NCI-H1417 treated with DMSO at 0.1 percent for 48 hours (cell line): ENCODE measurements at places on chromosomes 1 and 21.

GRCh38 chr1:59113876-59114457 lies 182.9 kb upstream of the FGGY start:
- no peak for DNase-seq

DNA sequence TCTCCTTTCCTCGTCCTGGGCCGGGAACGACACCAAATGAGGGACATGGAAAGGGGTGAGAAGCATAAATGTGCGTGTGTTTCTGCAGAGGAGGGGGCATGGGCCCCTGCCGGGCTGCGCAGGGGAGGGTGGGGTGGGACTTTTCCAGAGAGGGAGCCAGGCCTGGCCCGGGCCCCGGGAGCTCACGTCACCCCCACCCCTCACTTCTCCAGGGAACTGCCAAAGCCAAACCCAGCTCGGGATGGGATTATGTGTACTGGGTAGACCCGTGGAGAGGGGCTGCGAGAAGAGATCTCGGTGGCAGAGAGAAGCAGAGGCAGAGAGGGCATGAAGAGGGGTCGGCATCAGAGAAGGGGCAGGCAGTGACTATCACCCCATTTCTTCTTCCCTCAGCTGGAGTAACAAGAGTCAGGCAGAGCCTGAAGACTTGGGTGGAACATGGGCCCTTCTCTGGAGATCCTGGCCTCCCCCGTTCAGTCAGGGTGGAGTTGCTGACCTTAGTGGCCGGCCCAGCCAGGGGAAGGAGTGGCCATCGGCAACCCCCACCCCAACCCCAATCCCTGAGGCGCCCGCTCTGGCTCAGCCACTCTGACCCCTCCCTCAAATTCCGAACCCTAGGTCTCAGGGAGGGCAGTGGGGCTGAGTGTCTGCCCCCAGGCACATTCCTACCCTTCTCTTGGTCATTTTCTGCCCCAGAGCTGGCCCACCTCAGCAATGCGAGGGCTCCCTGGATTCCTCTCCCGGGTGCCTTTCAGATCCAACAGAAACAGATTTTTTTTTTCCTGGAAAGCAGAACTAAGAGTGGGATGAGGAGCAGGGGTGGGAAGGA lies 1.2 kb downstream of the ADAMTSL4 start:
- no peak for DNase-seq

- no peak for DNase-seq
Measured at GRCh38 chr1:208219659-208220282, 24.4 kb downstream of the PLXNA2 start.

DNA sequence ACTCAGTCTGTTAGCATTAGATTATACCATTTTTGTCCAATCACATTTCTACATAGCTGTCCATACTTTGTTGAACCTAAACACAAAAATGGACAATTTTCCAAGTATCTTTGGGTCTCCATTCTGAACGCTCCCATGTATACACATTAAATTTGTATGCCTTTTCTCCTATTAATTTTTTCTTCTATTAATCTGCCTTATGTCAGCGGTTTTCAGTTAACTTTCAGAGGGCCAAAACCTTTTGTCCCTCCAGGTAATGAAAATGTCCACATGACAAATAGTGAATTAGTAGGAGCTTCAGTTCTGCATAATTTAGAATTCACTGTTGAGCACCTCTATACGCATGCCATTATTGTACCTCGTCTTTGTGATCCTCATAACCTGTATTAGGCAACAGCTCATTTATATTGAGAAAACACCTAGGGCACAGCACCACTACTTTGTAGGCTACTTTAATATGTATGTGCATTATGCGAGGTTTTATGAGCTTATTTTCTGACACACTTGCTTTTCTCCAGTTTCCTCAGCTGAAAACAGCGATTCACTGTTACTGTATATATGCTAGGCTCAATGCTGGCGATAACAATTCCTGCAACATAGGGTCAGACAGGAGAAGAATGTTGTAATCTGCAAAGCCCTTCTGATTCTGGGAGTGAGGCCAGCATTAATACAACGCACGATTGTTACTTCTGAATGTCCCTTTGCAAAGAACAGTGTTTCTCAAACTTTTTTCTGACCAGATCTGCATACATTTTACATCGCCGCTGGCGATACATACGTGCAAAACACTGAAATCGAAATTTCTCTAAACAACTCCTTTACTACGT lies 1.1 kb upstream of the ABCD3 start:
- no peak for DNase-seq

DNA sequence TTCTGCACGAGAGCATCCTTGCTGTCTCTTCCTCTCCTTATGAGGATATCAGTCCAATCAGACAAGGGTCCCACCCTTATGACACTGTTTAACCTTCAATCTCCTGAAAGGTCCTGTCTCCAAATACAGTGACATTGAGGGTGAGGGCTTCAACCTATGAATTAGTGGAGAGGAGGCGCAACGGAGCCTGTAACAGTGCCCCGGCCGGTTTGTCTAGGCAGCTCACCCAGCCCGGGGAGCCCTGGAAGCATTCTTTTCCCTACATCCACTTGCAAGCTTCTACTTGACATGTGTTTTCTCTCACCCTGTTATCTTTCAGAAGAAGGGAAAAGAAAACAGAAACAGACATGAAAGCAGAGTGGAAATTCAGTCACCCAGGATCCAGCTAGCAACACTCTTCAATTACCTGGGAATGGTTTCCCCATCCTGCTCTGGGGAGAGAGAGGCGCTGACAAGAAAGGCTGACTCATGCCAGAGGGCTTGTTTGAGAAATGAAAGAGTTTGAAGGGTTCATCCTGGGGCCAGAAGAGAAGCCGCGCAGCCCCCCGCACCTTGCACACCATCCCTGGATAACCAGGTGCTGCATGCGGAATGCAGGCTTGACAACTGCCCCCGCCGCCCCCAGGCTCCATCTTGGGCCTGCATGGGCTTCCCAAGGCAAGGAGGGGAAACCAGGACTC lies 394.9 kb downstream of the NPHP4 start:
- no peak for DNase-seq

- no peak for DNase-seq
Measured at GRCh38 chr1:26861286-26861701, 1.7 kb upstream of the SFN start.

GRCh38 chr21:38486706-38487105 lies 11.6 kb downstream of the ERG start:
- no peak for DNase-seq

DNA sequence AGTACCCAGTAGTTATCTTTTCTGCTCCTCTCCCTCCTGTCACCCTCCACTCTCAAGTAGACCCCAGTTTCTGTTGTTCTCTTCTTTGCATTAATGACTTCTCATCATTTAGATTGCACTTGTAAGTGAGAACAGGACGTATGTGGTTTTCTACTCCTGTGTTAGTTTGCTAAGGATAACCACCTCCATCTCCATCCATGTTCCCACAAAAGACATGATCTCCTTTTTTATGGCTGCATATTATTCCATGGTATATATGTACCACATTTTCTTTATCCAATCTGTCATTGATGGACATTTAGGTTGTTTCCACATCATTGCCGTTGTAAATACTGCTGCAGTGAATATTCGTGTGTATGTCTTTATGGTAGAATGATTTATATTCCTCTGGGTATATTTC lies 1346.5 kb downstream of the MRPL39 start:
- DNase-seq = no peak

- DNase-seq = no peak
Measured at GRCh38 chr1:177137814-177138213, 26.7 kb downstream of the ASTN1 start.

DNA sequence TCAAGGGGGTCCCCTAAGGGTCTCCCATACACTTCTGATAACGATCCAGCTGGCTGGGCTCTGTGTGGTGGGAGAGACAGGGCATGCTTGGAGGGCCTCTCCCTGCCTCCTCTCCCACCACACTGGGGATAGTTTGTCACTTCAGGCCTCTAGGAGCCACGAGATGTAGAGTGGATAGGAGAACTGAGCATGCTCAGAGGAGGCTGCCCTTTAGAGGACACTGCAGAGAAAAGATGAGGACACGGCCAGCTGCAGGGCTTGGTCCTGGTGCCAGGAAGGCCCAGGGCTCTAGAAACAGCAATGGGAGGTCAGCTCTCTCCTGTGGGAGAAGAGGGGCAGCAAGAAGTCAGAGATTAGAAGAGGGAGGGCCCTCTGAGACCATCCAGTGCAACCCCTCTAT lies 25.7 kb downstream of the SLC9A1 start:
- no peak for DNase-seq

- DNase-seq = no peak
Measured at GRCh38 chr1:97379387-97380075, 541.3 kb downstream of the DPYD start.

DNA sequence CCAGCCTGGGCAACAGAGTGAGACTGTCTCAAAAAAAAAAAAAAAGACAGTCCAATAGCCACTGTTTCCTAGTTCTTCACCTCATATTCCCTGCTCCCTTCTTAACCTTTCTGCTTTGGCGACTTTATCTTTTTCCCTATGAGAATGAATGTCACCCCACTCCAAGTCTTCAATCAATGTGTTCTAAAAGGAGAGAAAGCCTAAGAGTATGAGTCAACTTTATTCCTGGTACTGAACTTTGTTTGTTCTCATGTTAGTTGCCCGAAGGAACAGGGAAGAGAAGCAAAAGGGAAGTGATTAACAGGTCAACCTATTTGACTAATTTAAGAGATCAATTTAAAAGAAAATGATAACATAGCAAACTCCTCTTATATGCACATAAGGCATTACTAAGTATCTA lies 39.9 kb upstream of the SLC16A1 start:
- no peak for DNase-seq

DNA sequence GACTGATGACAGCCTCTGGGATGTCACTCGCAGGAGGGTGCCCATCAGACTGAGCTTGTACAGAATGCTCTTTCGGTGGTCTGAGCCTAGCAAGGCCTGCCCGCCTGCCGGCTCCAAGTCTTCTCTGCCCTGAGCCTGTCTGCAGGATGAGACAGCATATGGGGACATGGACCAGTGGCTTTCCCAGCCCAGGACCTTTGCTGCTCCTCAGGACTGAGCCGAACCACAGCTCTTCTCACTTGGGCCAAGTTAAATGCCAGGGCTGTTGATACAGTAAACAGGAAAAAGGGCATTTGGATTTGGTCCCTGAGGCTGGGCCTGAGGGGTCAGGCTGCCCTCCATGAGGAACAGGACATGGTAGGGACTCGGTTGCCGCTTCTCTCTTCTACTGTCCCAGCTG lies 64.3 kb upstream of the EPS8L3 start:
- no peak for DNase-seq

- no peak for DNase-seq
Measured at GRCh38 chr1:29460694-29461093, 224.4 kb downstream of the PTPRU start.

DNA sequence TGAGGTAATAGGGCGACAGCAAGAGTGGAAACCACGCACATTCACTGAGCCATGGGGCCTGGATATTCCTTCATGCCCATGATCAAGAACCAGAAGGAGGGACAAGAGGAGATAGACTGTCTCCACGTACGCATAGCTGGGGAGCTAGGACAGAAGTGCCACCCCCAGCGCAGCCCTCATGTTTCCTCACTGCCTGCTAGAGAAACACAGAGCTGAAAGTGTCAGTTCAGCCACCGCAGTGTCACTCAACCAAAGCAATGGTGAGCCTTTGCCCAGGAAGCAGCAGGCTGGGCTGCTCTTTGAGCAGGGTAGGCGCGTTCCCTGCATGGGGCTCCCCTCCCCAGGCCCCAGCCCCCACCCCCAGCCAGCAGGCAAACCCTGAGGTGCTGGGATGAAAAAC lies 68.5 kb downstream of the STUM start:
- no peak for DNase-seq

DNA sequence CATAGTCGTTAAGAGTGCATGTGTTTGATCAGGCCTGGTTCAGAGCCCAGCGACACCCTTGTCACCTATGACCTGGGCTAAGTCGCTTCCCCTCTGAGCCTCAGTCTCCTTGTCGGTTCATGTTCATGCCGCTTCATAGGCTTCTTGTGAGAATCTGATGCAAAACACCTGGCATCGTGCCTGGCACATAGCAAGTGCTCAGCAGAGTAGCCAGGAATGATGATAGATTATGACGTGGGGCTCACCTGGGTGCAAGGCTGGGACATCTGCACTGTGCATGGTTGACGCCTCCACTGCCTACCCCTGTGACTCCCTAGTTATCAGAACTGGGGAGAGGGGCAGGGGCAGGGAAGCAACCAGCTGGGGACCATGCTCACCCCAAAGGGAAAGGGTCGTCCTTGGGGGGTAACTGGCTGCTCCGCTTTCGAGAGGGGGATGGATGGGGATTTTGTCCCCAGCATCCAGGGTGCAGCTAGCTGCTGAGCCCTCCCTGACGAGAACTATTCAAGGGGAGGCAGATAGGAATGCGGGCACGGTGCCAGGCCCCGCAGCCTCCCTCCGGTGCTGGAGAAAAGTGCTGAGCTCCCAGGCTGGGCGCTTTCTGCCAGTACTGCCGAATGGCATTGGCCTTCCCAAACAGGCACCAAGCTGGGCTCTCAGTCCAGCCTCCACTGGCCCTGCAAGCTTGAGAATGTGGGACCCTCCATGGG lies 9.3 kb downstream of the EFHD2 start:
- no peak for DNase-seq

GRCh38 chr1:6471970-6472368 lies 6.0 kb upstream of the TNFRSF25 start:
- DNase-seq = no peak

DNA sequence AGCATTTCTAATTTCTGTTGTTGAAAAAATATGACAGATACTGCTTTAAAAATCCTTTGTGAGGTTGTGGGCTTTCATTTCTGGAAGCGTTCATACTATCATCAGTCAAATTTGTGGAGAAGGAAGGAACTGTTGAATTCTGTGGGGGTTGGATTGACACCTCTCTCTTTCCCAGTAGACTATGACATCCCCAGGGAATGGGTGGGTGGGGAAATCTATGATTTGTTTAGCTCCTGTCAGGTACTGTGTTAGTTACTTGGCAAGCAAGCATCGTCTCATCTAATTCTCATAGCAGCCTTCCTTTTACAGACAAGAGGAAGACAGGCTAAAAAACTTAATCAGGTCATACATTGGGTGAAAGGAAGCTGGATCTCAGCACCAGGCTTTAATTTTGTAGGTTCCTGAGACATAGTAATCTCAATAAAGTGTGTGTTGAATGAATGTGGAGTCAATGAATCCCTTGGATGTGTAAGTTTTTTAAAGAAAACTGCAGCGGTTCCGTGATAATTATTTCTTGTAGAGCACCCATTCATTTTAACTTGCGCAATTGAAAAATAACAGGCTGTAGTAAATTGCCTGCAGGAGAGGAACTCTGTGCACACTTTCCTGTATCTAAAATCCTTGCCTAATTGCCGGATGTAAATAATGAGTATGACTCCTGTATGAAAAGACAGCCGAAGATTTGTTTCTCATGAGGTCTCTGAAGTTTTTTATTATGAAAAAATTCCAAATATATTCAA lies 60.6 kb downstream of the MYOM3 start:
- no peak for DNase-seq
